ENCODE measurements at places on chromosomes 12 and 14.
A peak's percentile ranks its signal among the peaks of the same experiment; 100 is the strongest.

- no peak for DNase-seq
These were observed 240.0 kb upstream of the AMIGO2 start for GRCh38 chr12:47319746-47320145.

DNA sequence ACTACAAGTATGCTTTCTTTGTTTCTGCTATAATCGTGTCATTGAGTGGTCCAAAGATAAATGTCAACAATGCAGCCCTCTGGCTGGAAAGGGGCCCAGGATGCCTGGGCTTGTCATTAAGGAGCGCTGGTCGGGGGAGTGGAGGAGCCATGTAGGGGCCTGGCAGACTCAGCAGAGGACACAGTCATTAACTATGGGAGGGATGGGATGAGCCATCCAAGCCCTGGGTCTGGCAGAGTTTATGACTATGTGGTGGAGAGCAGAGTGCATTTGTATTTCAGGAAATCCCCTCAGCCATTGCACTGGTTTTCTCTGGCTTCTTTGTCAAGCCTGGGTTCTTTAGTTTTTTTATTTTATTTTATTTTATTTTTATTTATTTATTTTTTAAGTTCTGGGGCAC lies 243.1 kb downstream of the C12orf75 start:
- no peak for DNase-seq

- no peak for DNase-seq
These were observed 212.8 kb upstream of the CCDC196 start for GRCh38 chr14:66273261-66273832.

DNA sequence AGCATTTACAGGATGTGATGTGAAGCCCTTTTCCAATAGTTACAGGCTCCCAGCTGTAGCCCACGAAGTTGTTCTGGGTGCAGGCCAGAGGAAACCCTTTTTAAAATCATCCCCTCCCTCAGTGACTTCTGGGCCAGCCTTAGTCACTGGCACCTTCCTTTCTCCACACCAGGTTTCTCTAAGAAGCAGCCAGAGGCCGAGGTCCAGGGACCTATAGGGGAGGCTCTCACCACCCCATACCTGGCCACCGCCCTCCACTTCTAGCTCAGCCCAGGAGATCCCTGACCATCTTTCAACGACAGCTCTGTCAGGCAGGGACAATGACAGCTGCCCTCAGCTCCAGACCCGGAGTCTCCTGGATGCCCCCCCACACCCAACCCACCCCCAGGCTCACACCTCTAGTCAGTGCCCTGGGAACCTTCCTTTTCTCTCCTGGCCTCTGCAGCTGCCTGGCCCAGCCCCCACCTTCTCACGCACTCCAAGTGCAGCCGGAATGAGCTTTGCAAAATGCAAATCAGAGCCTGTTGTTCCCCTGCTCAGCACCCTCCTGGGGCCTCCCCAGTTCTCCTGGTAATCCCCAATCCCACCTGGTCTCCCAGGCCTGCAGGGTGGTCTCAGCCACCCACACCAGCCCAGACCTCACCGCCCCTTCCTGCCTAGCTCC lies 46.7 kb downstream of the TESC start:
- DNase-seq = no peak

GRCh38 chr14:81981307-81981675 lies 447.6 kb upstream of the SEL1L start:
- no peak for DNase-seq

DNA sequence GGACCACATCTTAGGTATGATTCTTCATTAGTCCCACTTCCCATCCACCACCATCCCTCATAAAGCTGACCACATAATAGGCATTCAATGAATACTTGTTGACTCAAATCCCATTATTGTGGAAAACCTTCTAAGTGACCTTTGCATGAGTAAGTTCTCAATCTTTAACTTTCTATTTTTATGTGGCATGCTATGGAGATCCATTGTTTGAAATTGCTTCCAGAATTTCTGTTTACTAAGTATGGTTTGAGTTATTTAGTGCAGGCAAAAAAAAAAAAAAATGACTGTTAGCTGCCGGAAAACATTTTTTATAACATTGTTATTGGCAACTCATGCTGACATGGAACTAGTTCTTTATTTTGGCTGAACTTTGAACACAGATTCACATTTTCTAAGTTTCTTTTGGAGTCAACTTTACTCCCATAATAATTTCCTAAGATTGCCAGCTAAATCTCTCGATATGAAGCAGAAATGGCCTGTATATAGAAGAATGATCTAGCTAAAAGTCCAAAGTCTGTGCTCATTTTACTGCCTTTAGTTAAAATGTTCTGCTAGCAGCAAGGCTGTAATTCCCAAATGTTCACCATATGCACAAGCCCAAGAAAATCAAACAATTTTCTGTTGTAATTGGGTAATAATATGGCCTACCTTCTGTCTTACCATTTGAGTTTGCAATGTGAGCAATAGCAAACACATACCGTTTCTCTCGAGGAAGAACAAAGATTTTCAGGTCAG lies 77.9 kb downstream of the PTGER2 start:
- no peak for DNase-seq

DNA sequence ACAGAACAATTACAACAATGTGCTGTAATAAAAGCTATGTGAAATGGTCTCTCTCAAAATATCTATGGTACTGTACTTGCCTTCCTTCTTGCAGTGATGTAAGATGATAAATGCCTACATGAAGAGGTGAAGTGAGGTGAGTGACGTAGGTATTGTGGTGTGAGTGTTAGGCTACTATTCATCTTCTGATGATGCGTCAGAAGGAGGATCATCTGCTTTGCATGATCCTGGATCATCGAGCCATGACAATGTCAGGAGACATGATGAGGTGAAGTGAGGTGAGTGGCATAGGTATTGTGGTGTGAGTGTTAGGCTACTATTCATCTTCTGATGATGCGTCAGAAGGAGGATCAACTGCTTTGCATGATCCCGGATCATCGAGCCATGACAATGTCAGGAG lies 105.8 kb downstream of the KCNC2 start:
- no peak for DNase-seq

GRCh38 chr12:27504507-27504906 lies 19.5 kb upstream of the PPFIBP1 start:
- no peak for DNase-seq

- no peak for DNase-seq
These were observed 314.1 kb upstream of the DIO3 start for GRCh38 chr14:101246894-101247841.

- DNase-seq = no peak
These were observed 28.8 kb upstream of the MAP3K9 start for GRCh38 chr14:70838076-70838475.

DNA sequence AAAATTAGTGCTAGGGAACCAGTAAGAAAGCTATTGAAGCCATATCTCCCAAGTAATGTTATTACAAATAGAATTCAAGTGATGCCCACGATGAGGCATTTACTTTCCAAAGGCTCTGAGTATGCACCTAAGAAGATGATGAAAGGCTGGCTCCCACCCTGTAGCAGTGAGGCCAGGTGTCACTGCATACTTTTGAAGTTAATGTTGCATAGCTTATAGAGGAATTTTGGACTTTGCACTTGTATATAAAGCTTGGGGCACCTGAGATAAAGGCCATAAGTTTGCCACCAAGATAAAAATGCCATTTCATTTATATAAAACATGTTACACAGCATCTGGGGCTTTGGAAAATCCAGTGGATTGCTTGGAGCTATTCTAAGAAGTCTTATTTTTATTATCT lies 96.2 kb downstream of the PTPRB start:
- no peak for DNase-seq

DNA sequence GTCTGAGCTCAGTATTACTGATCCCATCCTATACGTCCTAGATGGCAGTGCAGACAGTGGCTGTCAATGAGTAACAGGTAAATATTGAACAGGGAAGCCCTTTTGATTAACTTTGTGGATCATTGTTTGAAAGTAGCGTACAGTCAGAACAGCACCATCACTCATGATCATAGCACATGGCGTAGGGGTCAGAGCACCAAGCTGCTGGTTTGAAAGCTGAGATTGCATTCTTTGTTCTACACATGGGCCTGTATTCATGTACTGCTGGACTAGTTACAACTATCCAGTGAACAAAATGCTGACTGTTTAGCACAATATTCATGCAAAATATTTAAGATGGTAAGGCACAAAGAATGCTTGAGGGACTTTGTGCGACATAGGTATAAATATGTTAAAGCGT lies 131.8 kb downstream of the NPAS3 start:
- DNase-seq = no peak

- no peak for DNase-seq
These were observed 51.5 kb downstream of the EID3 start for GRCh38 chr12:104354868-104355570.

DNA sequence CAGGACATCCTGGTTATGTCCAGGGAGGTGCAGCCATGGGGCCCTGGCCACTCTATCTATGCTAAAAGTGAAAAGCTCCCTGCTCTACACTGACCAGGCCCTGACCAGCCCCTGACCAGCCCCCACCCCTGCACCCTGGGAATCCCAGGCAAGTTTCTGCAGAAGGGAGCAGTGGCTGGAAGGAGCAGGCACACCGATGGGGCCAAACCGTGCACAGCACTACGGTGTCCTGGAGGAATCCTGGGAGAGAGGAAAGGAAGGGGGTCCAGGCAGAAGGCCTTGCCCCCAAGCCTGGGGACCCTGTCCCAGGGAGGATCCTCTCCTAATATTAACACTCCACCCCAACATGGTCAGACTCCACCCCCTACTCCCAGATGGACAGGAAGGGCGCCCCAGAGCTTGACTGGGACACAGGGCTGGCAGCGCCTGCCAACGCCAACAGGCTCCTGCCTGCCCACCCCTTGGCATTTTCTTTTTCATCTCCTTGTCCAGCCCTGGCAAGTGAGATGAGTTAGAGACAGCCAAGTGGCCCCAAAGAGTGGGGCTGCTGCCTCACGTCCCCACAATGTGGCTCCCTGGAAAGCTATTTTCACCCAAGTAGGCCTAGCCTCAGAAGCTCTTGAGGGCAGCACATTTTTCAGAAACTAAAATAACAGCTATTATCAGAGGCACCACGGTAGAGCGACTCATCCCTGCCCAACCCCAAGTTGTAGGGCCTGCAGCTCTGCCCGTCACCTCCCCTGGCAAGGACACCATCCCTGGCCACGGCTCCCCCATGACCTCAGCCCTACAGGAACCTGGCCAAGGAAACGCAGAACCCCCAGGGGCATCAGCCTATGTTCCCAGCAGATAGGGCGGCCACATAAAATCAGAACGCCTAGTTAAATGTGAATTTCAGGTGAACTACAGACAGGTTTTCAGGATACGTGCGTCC lies 82.6 kb downstream of the SCARB1 start:
- no peak for DNase-seq

DNA sequence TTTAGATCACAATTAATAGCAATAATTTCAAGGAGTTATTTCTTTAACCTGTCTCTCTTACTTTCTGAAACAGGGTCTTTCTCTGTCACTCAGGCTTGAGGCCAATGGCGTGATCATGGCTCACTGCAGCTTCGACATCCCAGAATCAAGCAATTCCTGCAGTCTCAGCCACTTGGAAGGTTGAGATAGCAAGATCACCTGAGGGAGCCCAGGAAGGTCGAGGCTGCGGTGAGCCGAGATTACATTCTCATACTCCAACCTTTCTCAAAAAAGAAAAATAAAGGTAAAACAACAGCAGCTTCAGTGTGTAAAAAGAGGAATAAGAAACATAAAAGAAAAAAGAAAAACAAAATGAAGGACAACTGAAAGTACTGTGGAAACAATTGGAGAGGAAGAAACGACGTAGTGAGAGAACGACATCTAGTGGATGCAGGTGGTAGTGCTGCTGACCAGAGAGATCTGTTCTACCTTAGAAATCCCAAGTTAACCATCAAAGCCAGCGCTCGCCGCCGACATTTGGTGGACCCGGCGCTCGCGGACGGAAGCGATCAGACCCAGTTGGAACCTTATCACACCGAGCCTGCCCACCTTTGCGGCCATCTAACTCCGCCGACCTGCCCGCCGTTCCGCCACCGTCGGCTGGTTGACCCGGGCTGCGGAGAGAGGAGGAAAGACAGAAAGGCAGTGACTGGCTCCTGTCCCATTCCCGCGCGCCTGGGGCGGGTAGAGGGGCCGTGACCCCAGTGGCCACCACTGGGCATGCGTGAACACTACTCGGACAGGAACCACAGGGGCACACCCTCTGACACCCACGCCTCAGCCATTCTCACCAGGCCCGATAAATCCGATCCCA lies 196.1 kb downstream of the ALG10 start:
- DNase-seq = no peak

DNA sequence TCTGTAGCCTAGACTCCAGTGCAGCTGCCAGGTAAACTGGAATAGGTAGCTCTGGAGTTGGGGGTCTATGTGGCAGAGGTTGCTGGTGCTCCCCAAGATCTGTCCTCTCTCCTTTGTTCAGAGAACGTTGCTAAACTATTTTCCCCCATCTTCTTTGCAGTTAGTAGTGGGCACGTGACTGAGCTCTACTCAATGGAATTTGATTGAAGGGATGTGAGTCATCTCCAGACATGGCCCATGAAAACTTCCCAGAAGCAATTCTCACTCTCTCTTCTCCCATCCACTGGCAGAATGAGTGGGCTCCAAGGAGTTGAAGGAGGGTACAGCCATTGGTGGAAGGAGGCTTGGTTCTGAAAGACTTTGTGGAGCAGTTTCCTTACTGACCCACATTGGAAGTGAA lies 44.0 kb downstream of the PAH start:
- DNase-seq = no peak

GRCh38 chr14:37903343-37904191 lies 304.1 kb upstream of the SSTR1 start:
- DNase-seq = peak; percentile 10

GRCh38 chr12:3684449-3685051 lies 68.4 kb downstream of the CRACR2A start:
- DNase-seq = no peak

DNA sequence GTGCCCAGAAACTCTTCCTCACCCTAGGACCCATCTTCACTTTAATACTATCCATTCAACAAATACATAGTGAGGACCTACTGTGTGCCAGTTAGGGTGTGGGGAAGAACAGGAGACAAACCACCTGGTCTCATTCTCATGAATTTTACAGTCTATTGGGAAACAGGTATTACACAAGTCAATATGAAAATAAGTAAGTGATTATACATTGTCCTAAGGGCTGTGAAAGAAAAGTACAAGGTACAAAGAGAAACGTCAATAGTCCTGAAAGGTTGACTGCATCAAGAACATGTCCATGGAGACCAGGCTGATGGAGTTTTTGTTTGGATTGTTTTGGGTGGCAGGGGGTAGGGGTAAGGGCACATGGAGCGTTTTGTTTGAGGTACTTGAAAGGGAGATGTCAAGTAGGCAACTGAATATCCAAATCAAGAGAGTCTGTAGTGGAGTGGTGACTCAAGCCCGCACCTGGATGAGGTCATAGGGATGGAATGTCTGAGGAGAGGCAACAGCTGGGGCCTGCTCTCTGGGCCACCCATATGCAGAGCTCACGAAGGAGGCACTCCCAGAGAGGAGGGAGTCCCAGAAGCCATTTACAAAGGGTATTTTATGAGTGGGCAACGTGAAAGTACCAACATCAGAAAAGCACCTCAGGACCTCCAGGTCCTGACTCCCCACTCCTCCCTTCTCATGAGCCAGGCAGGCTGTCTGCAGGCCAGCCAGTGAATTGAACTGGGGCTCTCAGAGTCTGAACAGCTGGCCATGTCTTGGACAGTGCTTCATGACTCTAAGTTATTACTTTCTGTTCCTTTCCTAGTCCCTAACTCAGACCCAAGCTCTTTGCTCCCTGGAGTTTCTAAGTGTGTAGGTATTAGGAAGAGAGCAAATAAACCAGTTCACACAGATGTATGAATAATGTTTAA lies 272.0 kb downstream of the ZFP36L1 start:
- DNase-seq = no peak
